ENCODE measurements at places on chromosomes 12 and 14.

GRCh38 chr12:26798640-26799039 lies 34.4 kb downstream of the ITPR2 start:
- no peak for DNase-seq

DNA sequence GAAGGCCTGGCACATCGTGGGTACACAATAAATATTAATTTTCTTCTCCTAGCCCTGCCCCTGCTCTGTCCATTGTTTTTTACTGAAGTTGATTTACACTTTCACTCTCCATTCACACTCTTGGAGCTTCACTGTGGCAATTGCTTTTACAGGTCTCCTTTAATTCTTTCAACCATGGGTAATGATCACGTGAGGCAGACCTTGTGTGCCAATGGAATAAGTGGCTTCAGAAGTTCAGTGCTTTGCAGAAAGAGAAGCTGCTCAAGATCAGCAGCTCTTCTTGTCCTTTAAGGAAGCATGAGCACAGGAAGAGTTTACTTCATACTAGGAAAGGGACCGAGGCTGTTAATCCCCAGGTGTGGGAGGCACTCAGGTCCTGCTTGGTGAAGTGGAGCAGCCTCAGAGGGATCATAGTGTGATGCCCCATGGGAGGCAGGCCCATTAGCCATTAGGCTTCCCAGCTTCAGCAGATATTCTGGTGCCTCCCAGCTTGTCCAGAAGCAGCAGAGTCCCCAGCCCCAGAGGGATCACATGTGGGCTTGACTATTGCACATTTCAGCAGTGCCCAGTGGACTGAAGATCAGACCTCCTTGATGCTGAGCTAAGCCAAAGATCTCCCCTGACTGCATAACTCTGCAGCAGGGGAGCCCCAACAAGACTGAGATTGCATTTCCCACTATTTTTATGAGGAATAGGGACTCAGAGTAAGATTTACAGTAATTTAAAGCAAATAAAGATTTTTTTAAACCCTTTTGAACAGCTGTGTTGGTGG lies 5.0 kb upstream of the SLC35F4 start:
- no peak for DNase-seq

DNA sequence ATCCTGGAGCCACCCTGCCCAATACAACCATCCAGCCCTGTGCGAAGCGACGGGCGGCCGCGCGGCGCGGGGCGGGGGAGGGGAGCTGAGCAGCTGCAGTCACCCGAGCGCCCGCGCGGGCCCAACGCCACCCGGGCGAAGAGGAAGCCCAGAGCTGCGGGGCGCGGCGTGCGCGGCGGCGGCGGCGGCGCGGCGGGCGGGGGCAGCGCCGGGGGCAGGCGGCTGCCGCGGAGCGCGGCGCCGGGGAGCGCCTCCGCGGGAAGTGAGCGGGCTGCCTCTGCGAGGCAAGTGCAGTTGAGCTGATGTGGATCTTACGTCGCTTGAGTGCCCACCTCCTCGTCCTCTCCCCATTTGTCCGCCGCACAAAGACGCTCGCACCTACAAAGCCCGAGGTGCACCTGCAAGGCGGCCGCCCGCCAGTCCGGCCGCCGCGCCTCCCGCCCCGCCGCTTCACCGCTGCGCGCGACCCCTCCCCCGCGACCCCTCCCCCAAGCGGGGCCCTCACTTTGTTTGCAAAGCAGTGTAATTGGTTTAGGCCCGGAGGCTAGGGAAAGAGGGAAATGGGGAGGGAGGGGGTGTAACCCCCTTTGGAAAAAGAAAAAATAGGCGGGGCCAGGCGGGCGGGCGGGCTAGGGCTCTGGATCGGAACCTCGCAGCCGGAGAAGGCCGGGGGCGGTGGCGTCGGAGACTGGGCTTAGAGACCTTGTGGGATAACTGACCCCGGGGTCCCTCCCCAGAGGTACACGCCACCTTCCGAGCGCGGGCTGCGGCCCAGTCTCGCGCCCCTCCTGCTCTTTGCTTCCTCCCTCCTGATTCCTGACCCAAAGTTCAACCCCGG lies at the start of the genes FOXA1 and TTC6:
Gene FOXA1 (minus strand): TSS at position 279 of the 838 bp plus-strand sequence. CDS start 277 bp downstream, at position 2.
Gene TTC6 (plus strand): TSS at position 659 of the 838 bp plus-strand sequence. CDS start 26,436 bp downstream, outside the sequence.
- DNase-seq: no peak

- DNase-seq: no peak
These were observed 132.1 kb downstream of the RAD51B start for GRCh38 chr14:67951529-67952135.

DNA sequence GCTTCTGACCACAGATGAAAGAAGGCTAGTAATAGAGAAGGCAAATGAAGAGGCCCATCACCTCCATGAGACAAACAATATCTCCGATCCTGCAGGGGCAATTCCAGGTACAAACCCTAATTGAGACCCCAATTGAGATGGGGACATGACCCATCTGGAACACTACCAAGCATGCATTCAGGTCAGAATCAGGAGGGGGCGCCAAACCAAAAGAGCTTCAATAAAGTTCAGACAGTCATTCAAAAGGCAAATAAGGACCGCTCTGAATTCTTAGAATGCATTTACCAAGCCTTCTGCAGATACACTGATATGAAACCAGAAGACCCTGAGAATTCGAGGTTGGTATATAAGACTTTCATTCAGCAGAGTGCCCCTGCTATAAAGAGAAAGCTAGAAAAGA lies 10.2 kb upstream of the EDDM3B start:
- DNase-seq: no peak

DNA sequence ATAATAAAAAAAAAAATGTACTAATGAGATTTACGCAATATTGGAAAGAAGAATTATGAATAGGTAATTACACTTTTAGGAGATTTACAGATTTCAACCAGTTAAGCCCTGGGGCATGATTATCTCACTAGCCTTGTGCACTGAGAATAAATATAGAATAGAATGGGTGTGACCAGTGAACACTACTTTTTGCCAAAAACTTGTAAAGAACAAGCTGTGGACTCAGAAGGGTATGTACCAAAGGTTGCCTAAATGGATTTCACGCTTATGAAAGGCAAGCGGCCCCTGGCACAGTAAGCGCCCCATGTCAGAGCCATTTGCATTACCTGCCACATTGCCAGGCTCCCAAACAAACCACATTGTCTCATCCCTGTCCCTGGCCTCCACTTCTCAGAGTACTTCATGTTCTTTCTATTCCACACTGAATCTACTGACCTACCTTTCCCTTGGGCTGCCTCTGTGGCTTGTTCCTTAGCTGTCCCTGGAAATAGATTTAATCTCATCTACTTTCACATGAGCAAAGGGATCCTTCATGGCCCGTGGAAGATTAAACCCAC lies 170.6 kb upstream of the DIO2 start:
- DNase-seq: no peak

DNA sequence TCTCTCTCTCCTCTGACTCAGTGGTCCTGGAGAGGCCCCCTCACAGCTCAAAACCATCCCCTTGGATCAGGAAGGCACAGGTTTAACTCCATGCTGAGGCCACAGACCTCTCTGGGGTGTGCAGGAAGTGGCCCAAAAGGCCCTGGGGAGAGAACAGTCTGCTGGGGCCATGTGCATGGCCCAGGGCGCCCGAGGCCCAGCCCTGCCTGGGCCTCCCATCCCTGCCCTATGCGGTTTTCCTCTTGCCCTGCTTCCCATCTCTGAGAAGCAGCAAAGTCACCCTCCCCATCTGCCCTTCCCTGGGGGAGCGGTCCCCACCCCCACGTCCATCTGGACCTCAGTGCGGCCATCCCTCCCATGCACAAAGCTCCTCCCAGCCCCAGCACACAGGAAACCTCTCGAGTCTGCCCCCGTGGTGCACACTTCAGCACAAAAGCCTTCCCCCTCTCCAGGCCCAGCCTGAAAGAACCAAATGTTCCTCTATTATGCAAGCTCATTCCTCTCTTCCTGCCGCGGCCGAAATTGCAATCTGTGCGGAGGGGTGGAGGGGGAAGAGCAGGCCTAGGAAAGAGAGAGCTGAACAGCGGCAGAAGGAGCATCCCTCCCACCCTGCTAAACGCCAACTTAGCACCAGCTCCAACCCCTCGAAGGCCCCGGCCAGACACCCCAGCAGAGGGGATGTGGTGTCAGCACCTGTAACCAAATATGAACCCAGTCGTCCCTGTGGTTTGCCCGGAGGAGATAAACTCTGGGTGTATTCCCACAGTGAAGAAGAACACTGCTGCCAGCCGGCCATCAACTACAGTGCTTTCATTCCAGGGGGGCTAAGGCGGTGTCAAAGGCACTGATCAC lies 108.5 kb downstream of the SCARB1 start:
- DNase-seq: no peak

DNA sequence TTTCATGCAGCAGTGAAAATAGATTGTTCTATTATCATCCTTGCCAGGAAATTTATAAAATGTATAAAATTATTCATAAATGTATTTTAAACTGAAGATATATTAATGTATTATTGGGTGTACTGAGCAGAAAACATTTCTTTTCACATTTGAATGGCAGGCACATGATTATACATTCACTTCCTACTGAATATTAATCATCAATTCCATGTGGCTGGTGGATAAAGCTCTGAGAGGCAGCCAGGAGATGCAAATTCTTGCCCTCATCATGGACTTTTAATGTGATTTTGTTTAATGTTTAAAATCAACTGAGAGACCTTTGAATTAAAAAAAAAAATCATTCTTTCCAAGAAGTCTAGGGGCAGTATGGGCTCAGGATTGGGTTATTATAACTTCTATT lies 40.8 kb downstream of the ANO6 start:
- DNase-seq: no peak

DNA sequence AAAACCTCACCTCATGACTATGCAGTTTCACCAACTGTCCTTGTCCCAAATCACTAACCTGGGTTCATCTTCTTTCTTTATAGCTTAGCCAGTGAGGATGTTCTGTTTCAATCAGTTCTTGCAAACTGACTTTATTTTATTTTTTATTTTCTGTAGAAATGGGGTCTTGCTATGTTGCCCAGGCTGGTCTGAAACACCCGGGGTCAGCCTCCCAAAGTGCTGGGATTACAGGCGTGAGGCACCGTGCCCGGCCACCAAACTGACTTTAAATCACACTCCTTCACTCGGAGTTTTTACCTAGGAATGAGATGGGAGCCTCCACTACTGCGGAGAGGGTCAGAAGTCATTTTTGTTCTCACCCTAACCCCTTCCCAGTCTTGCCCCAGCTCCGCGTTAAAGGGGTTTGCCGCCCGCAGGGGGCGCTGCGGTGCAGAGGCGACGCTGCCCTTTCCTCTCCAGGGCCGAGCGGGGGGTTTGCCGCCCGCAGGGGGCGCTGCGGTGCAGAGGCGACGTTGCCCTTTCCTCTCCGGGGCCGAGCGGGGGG lies 7.0 kb upstream of the B4GALNT3 start:
- no peak for DNase-seq

DNA sequence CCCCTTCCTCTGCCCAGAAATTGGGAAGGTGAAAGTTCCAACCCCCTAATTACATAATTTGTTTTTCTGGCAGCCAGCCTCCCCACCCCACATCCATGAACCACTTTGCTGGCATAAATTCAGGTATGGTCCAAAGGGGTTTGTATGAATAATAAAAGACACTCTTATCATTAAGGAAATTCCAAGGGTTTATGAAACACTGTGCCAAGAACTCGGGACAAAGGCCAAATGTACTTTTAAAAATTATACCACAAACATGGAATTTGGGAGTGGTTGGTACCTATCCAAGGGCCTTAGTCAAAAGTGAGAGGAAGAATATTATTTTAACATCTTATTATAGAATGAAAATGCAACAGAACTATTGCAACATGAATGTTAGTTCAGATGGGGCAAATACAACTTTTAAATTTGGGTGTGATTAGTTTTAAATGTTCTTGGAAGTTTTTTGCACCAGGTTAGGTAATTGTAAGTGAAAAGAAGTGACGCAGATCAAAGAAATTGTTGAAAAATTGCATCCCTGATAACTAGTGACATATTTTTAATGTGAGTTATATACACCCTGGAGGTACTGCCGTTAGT lies 217.8 kb downstream of the TMEM117 start:
- DNase-seq: no peak

- DNase-seq: no peak
These were observed 10.4 kb upstream of the TMEM263 start for GRCh38 chr12:106945261-106945851.

GRCh38 chr12:52389313-52390207 lies 4.1 kb upstream of the KRT84 start:
- no peak for DNase-seq

DNA sequence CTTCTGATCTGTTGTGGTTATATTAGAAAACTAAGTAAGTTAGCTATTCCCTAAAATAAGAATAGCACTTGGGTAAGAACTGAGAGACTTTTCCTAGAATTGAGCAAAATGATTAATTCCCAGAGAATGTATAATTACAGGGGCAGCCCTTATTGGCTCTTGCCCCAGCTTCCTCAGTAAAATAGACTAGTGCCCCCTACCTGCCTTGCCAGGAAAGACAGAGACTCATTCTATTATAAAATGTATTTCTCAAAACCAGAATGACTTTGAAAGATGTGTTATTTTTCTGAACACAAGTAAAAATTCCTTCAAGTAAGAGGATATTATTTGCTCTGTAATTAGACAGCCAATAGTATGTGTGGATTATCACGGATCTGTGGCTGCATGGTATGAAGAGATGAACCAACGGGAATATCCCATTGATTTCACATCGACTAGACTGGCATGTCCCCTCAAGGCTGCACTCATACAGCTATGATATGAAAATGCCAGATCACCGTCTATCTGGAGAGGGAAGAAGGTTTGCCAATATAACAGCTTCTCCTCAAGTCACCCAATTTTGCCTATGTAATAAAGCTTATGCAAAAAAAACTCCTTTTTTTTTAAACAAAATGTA lies 7.4 kb upstream of the GLRX5 start:
- DNase-seq: no peak

- DNase-seq: no peak
These were observed 30.3 kb downstream of the TTC7B start for GRCh38 chr14:90785876-90786450.

GRCh38 chr12:68065687-68066086 lies 76.4 kb downstream of the IFNG-AS1 start:
- no peak for DNase-seq

GRCh38 chr12:71892059-71892458 lies 46.6 kb upstream of the TPH2 start:
- no peak for DNase-seq

GRCh38 chr14:75487155-75487671 lies 35.1 kb upstream of the BATF start:
- no peak for DNase-seq

DNA sequence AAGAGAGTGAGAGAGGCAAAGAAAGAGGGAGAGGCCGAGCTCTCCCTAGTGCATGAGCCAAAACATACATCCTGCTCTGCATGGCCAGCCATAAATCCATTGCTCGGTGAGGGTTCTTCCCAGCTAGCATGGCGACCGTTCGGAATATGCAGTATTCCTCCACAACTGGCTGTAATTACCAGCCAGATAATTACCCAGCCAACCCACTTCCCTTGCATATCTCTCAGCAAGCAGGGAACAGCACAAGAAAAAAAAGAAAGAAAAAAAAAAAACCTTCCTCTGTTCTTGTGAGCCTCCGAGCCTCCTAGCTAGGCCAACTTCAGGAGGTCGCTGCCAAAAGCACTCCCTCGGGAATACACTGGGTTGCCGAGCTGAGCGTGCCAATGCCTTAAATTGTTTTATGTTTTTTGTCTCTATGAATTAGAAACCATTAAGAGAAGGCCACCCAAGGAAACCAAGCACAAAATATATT lies 567.9 kb downstream of the MED13L start:
- DNase-seq: no peak

- DNase-seq: no peak
These were observed 181.5 kb upstream of the PRKD1 start for GRCh38 chr14:30108975-30109700.

- DNase-seq: no peak
These were observed 72.8 kb downstream of the IRF2BPL start for GRCh38 chr14:76955575-76956315.

GRCh38 chr14:49051328-49052060 lies 534.7 kb downstream of the RPS29 start:
- no peak for DNase-seq

Data from stimulated activated CD4-positive, alpha-beta T cell treated with anti-CD3 and anti-CD28 coated beads, Interleukin-1b, Interleukin-23, amount 100 ng/mL, for 1 hour (primary cell).